ENCODE measurements at places on chromosomes 11 and 22. TPM values are rescaled to one million over a fixed set of nuclear protein-coding genes. Genes with fewer than 3 reads are reported as not detected.

The KCNJ1 gene
- total RNA-seq = not detected

The OR8A1 gene
- 0.46 TPM for total RNA-seq

The CREB3L1 gene
- total RNA-seq = 21.6 TPM

The RAG1 gene
- 3.9 TPM for total RNA-seq

The OR8D1 gene
- not detected for total RNA-seq

The TMPRSS4 gene
- not detected for total RNA-seq

The HBG2 gene
- total RNA-seq = 0.82 TPM

DNA sequence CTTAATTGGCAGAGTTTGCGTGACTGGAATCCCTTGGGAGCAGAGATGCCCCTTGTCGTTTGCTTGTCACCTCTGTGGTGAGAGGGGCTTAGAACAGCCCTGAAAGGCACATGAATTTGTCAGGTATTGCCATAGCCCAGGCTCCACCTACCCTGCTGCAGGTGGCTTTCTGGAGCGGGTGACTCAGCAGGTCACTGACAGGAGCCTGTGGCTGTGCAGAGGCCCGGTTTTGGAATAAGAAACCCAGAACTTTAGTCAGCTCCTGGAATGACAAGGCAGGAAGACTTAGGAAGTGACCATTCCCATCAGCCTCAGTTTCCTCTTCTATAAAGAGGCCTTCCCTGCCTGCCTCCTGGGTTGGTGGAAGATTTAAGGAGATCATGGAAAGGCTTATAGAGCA, 539.7 kb downstream of the INSC start:
- DNase-seq = no peak

- no peak for DNase-seq
Measured at GRCh38 chr11:40129266-40129665, 1330.2 kb downstream of the LRRC4C start.

- no peak for DNase-seq
Measured at GRCh38 chr22:25370322-25370721, 150.9 kb downstream of the CRYBB2 start.

- no peak for DNase-seq
Measured at GRCh38 chr11:88292171-88292843, 45.2 kb downstream of the CTSC start.

DNA sequence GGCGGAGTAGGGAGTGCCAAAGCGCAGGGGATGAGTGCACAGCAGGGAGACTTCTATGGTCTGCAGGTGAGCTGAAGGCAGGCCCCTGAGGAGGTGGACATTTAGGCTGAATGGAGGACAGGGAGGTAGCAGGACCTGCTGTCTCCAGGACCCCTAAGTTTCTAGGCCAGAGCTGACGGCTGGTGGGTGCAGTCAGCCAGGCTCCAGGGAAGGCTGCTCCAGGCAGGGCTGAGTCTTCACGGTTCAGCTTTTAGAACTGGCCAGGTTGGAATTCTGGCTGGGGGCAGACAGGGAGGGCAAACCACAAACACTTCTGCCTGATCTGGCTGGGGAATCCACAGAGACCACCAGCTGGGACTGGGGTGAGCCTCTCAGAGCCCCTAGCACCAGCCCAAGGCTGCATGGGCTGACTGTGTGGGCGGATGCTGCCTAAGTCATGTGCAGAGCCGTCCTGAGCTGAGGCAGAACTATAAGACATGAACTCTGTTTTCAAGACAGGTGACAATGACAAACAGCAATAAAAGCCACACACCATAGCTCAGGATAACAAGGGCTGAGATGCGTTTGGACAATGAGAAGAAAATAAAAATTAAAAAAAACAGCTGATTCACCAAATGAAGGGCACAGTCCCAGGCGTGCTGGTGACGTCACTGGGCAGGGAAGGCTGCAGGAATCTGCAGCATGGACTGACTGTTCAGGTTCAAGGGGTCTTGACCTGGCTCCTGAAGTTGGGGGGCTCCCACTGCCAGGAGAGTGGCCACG, 10.4 kb upstream of the MALAT1 start:
- DNase-seq = no peak

GRCh38 chr22:31305194-31305593, 12.9 kb upstream of the PIK3IP1 start:
- DNase-seq = no peak

GRCh38 chr11:86798988-86799387, 1.4 kb upstream of the PRSS23 start:
- no peak for DNase-seq

DNA sequence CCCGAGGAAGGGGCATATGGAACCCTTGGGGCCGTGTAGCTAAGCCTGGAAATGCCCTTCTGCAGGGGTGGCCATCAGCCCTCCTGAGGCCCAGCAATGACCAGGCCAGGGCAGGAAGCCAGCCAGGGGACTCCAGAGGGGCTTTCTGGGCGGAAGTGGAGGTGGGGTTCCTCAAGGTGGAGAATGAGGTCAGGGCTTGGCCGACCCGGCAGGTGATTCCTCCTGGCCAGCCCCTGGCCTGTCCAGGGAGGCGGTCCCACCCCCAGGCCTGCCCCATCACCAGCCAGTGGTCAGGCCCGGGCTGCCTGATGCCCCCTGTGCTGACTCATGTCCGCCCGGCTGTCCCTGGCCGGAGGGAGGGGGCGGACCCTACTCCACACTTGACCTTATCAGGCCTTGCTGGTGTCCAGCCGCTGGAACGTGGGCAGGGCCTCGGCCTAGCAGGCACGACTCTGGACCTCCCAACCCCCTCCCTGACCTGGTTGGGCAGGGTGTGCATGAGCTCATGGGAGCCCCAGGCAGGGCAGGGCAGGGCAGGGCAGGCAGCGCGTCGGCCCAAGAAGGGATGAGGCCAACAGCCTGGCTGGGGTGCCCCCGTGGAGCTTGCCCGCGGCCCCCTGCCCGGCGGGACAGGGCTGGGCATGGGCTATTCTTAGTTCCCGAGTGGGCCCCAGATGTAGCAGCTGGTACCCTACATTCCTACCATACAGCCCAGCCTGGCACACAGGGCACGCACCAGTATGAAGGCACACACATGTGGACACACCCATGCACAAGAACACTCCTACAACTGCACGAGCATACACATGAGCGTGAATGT, 35.9 kb downstream of the RPL3 start:
- no peak for DNase-seq

- DNase-seq = no peak
Measured at GRCh38 chr11:10108915-10109680, 184.9 kb downstream of the SBF2 start.

GRCh38 chr11:31652528-31652927, 143.0 kb downstream of the ELP4 start:
- no peak for DNase-seq

GRCh38 chr11:15370495-15371147, 255.9 kb downstream of the INSC start:
- no peak for DNase-seq

GRCh38 chr22:44025171-44026065, 1.3 kb downstream of the PARVB start:
- no peak for DNase-seq

GRCh38 chr11:27861706-27862430, 161.6 kb upstream of the BDNF start:
- no peak for DNase-seq

- no peak for DNase-seq
Measured at GRCh38 chr11:44617671-44618461, 52.4 kb downstream of the CD82 start.

DNA sequence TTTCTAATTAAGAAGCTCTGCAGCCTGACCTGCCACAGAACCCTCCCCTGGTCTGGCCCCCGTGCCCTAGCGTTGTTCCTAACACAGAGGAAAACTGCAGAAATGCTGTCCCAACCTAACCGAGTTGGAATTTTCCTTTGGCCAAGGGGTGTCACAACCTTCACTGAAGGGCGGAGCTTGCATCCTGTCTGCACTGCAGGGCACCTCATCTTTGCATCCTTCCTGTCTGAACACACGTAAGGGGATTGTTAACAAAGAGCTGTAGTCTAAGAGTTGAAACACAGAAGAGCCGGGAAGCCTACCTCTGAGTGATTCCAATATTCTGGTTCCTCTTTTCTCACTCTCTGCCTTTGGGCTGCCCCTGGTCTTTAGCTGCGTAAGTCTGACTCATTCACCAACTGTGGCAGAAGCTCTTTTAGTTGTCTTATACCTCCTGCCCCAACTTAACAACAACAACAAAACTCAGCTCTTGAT, 1.6 kb downstream of the DIXDC1 start:
- no peak for DNase-seq

DNA sequence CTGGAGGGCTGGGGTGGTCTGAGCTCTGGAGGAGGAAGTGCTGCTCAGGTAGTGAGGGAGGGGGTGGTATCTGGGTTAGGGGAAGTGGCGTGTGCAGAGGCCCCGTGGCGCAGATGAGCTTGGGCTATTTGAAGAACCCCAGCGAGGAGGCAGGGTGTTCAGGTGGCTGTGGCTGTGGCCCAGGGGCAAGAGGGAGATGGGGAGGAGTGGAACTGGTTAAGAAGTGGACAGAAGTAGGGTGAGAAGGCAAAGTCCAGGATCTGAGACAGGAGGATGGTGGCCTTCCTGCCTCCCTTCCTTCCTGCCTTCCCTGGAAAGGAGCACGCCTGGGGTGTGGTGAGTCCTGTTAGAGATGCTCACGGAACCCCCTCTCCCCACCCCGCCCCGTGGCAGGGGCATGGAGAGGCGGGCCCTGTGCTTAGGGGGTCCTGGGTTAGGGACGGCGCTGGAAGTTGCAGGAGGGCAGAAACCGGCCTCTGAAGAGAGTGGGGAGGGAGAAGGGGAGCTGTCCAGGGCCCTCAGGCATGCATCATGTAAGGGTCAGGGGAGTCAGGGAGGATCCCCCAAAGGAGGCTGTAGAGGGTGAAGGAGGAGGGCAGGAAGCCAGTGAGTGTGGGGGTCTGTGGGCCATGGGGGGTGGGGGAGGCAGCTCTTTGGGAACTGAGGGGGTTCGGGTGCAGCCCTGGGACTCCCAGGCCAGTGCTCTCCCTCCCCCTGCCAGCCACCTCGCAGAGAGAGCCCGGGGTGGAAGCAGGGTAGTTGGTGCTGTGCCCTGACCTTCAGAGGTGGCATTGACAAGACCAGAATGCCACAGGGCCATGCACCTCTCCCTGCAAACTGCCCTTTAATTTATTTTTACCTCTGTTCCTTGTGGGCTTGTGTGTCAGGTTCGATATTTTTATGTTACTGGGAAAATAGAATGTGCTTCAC, 63.7 kb upstream of the PARVG start:
- no peak for DNase-seq

DNA sequence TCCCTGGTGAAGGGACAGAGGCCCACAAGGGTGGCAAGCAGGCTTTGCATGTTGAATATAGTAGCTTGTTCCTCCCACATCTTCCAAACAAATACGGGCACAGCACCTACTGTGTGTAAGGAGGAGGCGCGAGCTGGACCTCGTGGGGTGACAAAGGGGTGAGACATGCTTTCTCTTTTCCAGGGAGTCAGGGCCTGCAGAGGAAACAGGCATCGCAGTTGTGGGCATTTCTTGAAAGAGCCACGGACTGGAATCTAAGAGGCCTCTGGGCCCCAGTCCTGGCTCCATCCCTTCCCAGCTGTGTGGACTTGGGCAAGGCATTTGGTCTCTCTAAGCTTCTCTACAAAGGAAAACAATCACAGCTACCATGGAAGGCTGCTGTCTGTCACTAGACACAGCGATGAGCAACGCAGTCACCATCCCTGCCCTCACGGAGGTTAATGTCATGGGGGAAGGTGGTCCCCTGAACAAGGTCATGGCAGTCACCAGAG, 13.0 kb upstream of the CDC42EP1 start:
- DNase-seq = no peak
